ENCODE measurements at places on chromosomes 11 and 22.

DNA sequence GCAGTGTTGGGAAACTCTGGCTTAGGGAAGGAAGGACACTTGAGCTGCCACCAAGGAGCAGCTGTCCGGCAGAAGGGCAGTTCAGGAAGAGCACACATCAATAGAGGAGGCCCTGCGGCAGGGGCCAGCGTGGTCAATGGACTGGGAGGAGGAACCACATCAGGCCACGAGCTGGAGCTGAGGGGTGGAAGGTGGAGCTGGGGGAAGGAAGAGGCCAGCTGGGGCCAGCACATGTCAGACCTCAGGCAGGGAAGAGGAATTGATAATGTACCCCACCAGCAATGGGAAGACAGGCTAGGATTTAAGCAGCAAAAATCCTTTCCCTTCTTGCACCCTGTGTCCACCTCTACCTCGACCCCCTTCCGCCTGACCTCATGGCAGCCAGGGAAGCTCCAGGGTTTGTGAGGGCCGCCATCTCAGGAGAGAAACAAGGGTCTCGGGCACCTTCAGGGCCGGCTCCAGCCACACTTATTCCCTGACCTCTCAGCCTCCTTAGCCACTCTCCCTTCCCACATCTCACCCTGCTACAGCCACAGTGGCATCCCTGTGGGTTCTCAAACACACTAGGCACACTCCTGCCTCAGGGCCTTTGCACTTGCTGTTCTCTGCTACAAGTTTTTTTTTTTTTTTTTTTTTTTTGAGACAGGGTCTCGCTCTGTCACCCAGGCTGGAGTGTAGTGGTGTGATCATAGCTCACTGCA lies 157.8 kb upstream of the GRK3 start:
- H3K36me3 ChIP-seq, result no peaks in the 10 kb centered on the region
- H3K4me1 ChIP-seq, result peaks cover 10% of the 10 kb centered on the region
- no peak overlapping the region for H3K27ac ChIP-seq
- no peak for DNase-seq
- H3K4me3 ChIP-seq, result no peak overlapping the region

GRCh38 chr11:72668629-72669347 lies 5.4 kb downstream of the PDE2A start:
- DNase-seq, result peak; percentile 64
- H3K27ac ChIP-seq, result no peak overlapping the region
- H3K36me3 ChIP-seq, result no peaks in the 10 kb centered on the region
- no peak overlapping the region for H3K4me3 ChIP-seq
- no peaks in the 10 kb centered on the region for H3K27me3 ChIP-seq
- peaks cover 7% of the 10 kb centered on the region for H3K4me1 ChIP-seq

- no peak overlapping the region for H3K4me3 ChIP-seq
- no peak overlapping the region for H3K27ac ChIP-seq
- no peaks in the 10 kb centered on the region for H3K27me3 ChIP-seq
- H3K4me1 ChIP-seq, result no peaks in the 10 kb centered on the region
- peak; percentile 82 for DNase-seq
Observed at GRCh38 chr11:7657306-7658025, 15.8 kb downstream of the CYB5R2 start.

DNA sequence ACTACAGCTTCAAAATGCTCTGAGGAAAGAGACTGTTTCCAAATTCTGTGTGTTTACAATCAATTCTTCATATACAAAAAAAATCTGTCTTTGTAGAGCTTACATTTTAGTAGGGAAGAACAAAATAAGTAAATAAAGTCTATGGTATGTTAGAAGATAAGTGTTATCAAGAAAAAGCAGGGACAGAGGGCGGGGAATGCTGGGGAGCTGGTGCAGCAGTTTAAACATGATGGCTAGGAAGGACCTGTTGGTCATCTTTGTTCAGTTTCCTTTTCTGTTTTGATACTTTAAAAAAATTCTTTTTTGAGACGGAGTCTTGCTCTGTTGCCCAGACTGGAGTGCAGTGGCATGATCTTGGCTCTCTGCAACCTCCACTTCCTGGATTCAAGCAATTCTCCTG lies 16.1 kb downstream of the TMEM25 start:
- no peak for DNase-seq
- H3K27ac ChIP-seq, result no peak overlapping the region
- peaks cover 2% of the 10 kb centered on the region for H3K36me3 ChIP-seq
- H3K27me3 ChIP-seq, result no peaks in the 10 kb centered on the region
- H3K4me3 ChIP-seq, result no peak overlapping the region

GRCh38 chr11:27300974-27301373 lies 62.0 kb downstream of the CCDC34 start:
- H3K27ac ChIP-seq, result no peak overlapping the region
- DNase-seq, result no peak
- H3K4me3 ChIP-seq, result no peak overlapping the region

DNA sequence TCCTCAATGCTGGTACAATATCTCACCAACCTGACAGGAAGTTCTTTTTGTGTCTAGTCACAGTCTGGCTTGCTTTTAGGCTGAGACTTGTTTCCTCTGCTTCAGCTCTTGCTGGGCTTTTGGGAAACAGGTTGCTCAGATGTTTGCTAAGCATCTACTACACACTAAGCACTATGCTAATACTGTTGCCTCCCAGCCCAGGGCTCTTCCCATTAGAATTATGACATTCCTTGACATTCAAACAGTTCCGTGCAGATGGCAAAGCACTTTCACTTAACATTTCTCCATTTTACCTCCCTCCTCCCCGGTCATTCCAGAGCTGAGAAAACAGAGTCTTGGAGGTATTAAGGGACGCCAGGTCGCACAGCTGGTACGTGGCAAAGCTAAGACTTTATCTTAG lies 200.7 kb upstream of the TBCEL start:
- no peak overlapping the region for H3K27ac ChIP-seq
- no peaks in the 10 kb centered on the region for H3K27me3 ChIP-seq
- H3K36me3 ChIP-seq, result no peaks in the 10 kb centered on the region

DNA sequence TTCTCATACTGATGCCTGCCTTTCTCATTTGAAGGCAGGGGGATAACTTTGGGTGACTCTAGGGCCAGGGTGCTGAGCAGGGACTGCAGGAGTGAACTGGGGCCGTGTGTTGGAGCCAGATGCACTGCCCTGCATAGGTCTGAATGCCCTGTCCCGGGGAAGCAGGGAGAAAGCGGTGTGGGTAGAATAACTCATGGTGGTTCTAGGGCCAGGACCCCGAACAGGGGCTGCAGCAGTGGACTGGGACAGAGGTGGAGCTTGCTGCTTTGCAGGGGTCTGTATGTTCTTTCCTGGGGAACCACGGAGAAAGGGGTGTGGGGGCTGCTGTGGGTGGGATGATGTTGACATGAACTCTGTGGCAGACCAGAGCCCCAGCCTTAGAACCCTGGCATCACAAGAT lies 52.9 kb downstream of the GAB4 start:
- no peaks in the 10 kb centered on the region for H3K4me1 ChIP-seq
- H3K4me3 ChIP-seq, result no peak overlapping the region
- DNase-seq, result no peak
- no peaks in the 10 kb centered on the region for H3K36me3 ChIP-seq
- H3K27me3 ChIP-seq, result no peaks in the 10 kb centered on the region

- peaks cover 43% of the 10 kb centered on the region for H3K36me3 ChIP-seq
- H3K27ac ChIP-seq, result no peak overlapping the region
- H3K27me3 ChIP-seq, result no peaks in the 10 kb centered on the region
- no peak overlapping the region for H3K4me3 ChIP-seq
Observed at GRCh38 chr22:30348809-30349208, 7.9 kb downstream of the SF3A1 start.

DNA sequence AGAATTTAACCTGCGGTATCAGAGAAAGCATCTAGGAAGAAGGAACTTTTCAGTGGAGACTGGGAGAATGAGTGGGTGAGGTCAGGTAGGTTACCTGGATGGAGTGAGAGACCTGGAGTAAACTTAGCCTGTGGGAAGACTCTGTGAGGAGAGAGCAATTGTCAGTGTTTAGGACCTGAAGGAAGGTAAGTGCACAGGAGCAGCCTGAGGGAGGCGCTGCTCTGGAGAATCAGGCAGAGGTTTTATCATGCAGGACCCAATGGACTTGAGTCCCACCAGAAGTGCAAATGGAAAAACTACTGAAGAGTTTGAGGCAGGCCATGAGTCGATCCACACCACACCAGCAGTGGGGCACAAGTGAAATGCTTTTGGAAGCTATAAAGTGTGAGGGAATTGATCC lies 10.6 kb upstream of the IFTAP start:
- H3K27ac ChIP-seq, result no peak overlapping the region
- no peaks in the 10 kb centered on the region for H3K36me3 ChIP-seq
- no peaks in the 10 kb centered on the region for H3K4me1 ChIP-seq
- no peaks in the 10 kb centered on the region for H3K27me3 ChIP-seq
- no peak overlapping the region for H3K4me3 ChIP-seq

GRCh38 chr22:48097723-48098122 lies 1335.3 kb downstream of the TBC1D22A start:
- no peak for DNase-seq
- H3K4me1 ChIP-seq, result no peaks in the 10 kb centered on the region
- H3K27me3 ChIP-seq, result no peaks in the 10 kb centered on the region
- no peak overlapping the region for H3K27ac ChIP-seq

DNA sequence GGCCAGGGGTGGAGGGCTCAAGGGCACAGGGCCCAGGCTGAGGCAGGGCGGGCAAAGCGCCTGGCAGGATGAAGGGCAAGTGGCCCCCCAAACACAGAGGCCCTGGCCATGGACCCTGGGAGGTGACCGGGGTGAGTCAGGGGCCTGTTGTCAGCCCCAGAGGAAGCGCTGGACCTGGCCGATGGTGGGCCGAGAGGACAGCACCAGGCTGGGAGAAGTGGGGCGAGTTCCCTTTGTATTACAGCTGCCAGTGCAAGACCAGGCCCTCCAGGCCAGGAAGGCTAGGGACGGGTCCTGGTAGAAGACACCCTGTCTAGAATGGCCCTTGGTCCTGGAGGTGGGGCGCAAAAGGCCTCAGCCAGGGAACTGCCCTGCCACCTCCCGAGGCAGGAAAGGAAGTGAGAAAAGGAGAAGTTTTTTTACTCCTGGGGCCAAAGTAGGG lies 12.8 kb downstream of the CXCR5 start:
- peaks cover 6% of the 10 kb centered on the region for H3K4me1 ChIP-seq
- H3K4me3 ChIP-seq, result no peak overlapping the region
- peak; percentile 26 for DNase-seq
- peaks cover 3% of the 10 kb centered on the region for H3K36me3 ChIP-seq

- H3K4me3 ChIP-seq, result peak overlapping the region; percentile 75
- H3K27ac ChIP-seq, result peak overlapping the region; percentile 65
- peaks cover 19% of the 10 kb centered on the region for H3K4me1 ChIP-seq
- no peaks in the 10 kb centered on the region for H3K36me3 ChIP-seq
Observed at GRCh38 chr11:46916286-46917108, 1.9 kb downstream of the LRP4 start.

DNA sequence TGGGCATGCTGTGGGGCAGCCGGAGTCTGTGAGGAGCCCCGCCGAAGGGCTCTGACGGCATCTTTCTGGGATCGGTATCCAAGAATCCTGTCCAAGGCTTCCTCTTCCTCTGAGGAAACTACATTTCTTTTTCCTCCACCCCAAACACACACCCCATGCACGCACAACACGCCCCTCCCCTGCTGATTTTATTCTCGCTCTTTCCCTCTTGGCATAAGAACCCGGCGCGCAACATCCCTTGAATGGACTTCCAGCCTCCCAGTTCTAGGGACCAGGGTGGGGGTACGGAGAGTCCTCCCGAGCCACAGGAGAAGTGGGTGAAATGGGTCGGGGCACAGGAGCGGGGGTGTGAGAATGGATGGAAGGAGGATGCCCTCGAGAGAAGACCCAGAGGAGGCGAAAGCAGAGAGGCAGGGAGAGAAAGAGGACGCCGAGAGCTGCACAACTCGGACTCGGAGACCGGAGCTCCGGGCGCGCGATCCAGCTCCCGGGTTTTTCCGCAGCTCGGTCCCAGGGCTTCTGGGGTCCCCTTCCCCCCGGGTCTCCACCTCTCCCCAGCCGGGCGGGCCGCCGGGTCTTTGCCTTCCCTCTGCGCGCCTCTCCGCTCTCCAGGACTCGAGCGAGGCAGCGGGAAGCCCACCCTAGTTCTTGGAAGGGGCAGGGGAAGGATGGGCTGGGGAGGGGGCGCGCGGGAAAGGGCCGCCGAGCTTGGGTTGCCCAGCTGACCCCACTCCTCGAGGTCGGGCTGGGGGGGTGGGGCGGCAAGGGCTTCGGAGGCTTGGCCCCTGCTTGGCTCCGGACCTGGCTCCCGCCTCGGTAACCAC lies 1.5 kb upstream of the LARGE1 start:
- H3K27me3 ChIP-seq, result no peaks in the 10 kb centered on the region
- no peaks in the 10 kb centered on the region for H3K36me3 ChIP-seq
- H3K4me1 ChIP-seq, result peaks cover 7% of the 10 kb centered on the region
- peak; percentile 82 for DNase-seq

DNA sequence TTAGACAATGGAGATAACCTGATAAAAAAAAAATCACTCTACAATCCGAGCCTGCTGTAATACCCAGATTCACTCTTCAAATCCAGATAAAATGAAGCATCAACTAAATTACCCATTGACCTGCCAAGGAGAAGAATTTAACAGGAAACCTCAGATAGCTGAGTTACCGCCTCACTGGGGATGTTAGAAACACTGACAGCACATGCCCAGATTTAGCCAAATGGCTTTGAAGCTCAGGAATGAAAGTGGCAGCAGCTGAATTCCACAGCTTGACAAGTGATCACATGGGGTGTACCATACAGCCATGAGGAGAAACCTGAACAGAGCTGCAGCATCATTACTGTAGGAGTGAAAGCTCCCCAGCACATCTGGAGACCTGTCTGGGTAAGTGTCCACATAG lies 807.6 kb downstream of the DLG2 start:
- H3K4me3 ChIP-seq, result no peak overlapping the region
- DNase-seq, result peak; percentile 43
- H3K4me1 ChIP-seq, result peaks cover 2% of the 10 kb centered on the region

GRCh38 chr22:50018608-50019285 lies 6.2 kb upstream of the IL17REL start:
- no peak for DNase-seq
- H3K27me3 ChIP-seq, result peaks cover 11% of the 10 kb centered on the region
- H3K27ac ChIP-seq, result no peak overlapping the region
- no peak overlapping the region for H3K4me3 ChIP-seq

DNA sequence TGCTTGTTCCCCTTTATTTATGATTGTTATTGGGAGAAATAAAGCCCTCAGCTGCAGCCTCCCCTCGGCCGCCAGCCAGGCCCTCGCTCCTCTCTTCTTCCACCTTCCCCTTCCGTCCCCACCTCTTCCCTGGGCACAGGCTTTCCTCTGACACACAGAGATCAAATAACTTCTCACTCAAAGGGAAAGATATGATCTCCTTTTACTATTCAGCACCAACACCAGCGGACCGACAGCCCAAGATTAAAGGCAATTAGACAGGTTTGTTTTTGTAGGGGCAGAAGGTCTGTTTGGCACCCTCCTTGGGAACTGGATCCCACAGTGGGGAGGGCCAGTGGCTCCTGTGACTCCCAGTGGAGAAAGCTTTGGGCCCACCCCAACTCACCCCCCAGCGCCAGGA lies 23.0 kb downstream of the NECTIN1 start:
- H3K27ac ChIP-seq, result no peak overlapping the region
- H3K4me3 ChIP-seq, result no peak overlapping the region
- H3K4me1 ChIP-seq, result peaks cover 10% of the 10 kb centered on the region
- DNase-seq, result no peak
- no peaks in the 10 kb centered on the region for H3K36me3 ChIP-seq

GRCh38 chr11:42249401-42249800 lies 789.9 kb upstream of the LRRC4C start:
- no peaks in the 10 kb centered on the region for H3K27me3 ChIP-seq
- H3K4me3 ChIP-seq, result no peak overlapping the region
- no peak overlapping the region for H3K27ac ChIP-seq
- no peaks in the 10 kb centered on the region for H3K36me3 ChIP-seq
- no peak for DNase-seq

- no peaks in the 10 kb centered on the region for H3K4me1 ChIP-seq
- no peaks in the 10 kb centered on the region for H3K27me3 ChIP-seq
- H3K27ac ChIP-seq, result no peak overlapping the region
- H3K4me3 ChIP-seq, result no peak overlapping the region
Observed at GRCh38 chr22:30598986-30599385, 7.3 kb upstream of the PES1 start.

- no peak overlapping the region for H3K27ac ChIP-seq
- no peak overlapping the region for H3K4me3 ChIP-seq
- no peaks in the 10 kb centered on the region for H3K36me3 ChIP-seq
- DNase-seq, result no peak
- no peaks in the 10 kb centered on the region for H3K27me3 ChIP-seq
Observed at GRCh38 chr11:76700177-76701100, 29.9 kb upstream of the LRRC32 start.
